ENCODE measurements at places on chromosomes 5 and 9. TPM values are rescaled to one million over a fixed set of nuclear protein-coding genes. Genes with fewer than 3 reads are reported as not detected.

GRCh38 chr5:42806004-42806700 lies 5.5 kb downstream of the SELENOP start:
- no peak for DNase-seq

DNA sequence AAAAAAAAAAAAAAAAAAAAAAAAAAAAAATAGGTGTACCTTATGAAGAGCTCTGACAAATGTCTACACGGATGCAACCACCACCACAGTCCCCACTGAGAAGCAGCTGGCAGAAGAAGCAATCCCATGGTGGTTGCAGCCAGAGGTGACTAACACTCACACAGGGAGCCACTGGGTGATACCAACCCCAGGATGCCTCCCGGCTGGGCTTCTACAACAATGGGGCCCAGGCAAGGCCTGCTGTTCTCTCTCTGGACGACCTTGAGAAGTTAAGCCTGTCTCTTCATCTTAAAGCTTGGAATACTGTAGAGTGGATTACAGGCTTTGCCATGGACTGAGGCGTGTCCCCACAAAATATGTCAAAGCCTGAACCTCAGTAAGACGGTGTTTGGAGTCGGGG lies 104.1 kb downstream of the ROR2 start:
- no peak for DNase-seq

GRCh38 chr9:73780916-73781315 lies 629.3 kb downstream of the ANXA1 start:
- DNase-seq = no peak

HRCT1 gene
- 32.6 TPM for total RNA-seq

PCDHA1 gene
- total RNA-seq = not detected

GARIN3 gene
- total RNA-seq = not detected

ABCA1 gene
- 24.9 TPM for total RNA-seq

DNA sequence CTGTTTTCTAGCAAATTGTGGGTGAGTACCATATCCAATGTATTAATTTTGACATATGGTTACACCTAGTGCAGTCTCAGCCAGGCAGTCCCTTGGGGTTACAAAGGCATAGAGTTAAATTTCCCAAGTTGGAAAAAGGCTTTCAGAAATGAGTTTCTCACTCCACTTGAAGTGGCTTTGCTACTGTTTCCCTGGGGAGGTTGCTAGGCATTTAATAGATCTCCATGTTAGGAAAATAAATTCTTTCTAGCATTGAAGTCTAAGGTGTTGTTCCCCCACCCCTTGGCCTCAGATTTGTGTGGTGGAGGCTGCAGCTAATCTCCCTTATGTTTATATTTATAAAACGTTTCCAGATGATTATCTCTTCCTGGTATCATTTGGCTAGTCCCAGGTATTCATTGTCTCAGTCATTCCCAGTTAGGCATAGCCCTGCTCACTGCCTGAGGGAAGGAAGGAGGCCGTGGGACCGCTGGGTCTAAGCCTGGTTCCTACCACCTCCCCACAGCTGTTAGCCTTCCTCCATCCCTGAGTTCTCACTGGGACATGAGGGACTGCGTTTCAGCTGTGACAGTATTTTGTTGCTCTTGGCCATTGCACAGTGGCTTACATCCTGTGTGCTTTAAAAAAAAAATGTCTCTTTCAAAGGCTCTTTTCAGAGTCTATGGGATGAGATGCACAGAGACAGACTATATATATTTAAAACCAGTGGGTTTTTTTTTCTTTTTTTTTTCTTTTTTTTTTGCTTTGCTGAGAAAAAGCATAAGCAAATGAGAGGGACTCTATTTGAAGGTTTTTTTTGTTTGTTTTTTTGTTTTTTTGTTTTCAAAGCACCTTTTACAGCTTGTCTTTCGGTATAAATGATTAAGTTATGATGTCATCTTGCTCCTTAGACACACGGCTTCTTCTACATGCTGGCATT lies 121.5 kb downstream of the MAST4 start:
- no peak for DNase-seq

AMACR gene
- total RNA-seq = 24.1 TPM

CATSPER3 gene
- not detected for total RNA-seq

- DNase-seq = no peak
Measured at GRCh38 chr5:61342071-61342501, 10.0 kb downstream of the ZSWIM6 start.
